ENCODE measurements at places on chromosomes 6 and 20.

DNA sequence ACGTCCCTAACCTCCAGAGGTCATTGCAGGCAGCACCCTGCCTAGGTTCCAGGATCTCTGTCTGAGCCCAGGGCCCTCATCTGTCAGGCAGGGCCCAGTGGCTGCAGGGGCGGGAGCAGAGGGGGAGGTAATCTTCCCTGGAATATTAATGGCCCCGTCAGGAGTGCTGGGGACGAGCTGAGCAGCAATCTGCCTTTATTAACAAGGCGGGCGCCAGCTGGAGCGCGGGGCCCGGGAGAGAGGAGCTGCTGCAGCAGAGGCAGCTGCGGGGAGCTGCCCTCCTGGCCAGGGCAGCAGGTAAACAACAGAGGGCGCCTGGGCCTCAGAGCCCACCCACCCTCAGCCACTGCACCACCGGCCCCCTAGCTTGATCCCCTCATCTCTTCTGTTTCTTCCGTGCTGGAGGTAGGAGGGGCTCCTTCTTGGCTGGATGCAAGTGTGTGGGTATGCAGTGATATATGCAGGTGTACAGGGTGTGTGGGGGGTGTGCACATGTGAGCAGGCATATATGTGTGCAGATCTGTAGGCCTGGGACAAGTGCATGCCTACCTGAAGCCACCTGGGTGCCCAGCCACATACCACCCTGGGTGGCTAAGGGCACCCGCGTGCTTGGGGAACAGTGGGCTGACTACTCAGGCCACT, 131.8 kb upstream of the MLN start:
- DNase-seq: no peak

DNA sequence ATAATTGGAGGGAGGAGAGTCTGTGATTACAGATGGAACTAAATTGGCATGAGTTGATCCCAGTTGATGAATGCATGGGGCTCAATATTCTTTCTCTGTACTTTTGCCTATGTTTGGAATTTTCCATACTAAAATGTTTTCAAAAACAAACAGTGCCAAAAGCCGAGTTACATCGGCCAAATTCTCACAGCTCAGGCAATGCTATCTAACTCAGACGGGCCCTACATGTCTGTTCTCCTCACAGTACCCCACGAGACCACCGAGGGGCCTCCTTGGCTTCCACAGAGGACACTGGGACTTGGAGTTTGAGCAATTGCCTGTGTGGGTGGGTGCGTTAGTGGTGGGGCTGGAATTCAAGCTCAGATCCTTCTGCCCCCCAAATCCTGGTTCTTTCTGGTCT, 413.2 kb downstream of the CDH26 start:
- DNase-seq: no peak

DNA sequence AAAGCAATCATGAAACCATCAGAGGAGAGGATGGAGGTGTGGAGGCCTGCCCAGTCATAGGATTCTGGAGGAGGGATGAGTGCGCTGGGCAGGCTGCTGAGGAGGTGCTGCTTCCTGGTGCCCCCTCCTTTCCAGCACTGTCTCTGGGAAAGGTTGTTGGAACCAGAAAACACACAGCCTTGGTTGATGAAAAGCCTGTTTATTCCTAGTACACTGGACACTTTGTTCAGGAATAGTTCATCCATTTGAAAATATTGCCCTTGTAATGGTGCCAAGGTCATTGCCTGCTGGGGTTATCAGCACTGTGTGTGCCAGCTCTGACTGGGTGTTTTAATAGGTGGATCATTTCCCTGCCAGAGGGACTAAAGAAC, 83.7 kb upstream of the ARMC2 start:
- DNase-seq: no peak

DNA sequence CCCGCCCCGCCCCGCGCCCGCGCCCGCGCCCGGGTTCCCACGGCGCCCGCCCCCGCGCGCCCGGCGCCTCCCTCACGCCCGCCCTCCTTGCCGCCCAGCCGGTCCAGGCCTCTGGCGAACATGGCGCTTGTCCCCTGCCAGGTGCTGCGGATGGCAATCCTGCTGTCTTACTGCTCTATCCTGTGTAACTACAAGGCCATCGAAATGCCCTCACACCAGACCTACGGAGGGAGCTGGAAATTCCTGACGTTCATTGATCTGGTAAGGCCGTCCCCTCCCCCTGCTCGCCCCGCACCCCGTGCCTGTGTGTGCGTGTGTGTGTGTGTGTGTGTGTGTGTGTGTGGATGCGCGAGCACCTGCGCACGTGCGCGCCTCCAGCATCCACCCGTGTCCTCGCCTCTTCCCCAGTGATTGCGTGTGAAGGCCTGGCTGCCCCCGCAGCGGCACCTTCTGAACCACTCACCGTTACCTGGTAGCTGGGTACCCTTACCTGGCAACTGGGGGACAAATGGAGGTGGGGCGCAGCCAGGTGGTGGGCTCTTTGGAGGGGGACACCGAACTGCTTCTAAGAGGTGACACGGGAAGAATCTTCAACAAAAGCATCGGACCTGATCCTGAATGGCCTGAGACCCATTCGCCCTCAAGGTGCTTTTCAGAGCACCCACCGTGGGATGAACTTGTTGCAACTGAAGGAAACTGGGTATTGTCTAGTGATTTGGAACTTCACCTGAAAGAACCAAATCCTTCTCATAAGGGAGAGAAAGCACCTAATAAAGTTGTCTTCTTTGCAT, at the start of gene AIG1:
TSS of gene AIG1 (plus strand) at position 84 of the 791 bp plus-strand sequence. CDS start at position 121, 37 bp downstream.
- no peak for DNase-seq

- DNase-seq: no peak
These were observed 35.7 kb downstream of the MGME1 start for GRCh38 chr20:18004384-18005031.

DNA sequence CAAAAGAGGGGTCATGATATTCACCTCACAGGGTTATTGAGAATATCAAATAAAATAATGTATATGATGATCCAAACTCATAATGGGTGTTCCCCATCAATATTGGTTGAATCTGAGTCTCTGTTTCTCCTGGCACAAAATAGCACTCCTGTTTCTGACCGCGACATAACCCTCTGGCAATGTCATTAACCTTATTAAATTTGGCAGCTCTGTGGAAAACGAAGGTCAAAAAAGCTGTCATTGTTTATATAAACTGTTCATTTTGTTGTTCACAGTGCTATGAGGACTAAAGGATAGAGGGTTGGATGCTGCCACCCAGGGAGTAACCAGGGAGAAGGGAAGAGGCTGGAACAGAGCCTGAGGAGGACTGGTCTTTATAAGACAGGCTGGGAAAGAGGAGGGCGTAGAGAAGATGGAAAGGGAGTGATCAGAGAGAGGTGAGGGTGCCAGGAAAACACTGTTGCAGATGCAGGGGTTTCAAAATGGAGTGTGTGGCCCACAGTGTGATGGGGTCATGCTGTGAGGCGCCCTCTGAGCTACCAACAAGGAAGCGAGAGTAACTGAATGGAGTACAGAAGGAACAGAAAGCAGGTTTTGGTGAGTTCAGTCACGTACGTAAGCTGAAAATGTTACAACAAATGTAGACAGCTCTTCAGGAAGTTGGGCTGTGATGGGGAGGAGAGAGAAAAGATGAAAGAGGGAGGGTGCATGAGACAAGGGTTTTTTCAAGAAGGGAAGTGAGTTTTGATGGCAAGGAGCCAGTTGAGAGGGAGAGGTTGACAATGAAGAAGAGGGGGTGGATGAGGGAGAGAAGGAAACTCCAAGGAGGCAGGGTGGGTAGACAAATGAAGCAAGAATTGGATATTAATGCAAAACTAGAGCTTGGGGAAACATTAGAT, 251.6 kb upstream of the TAB2 start:
- DNase-seq: no peak

DNA sequence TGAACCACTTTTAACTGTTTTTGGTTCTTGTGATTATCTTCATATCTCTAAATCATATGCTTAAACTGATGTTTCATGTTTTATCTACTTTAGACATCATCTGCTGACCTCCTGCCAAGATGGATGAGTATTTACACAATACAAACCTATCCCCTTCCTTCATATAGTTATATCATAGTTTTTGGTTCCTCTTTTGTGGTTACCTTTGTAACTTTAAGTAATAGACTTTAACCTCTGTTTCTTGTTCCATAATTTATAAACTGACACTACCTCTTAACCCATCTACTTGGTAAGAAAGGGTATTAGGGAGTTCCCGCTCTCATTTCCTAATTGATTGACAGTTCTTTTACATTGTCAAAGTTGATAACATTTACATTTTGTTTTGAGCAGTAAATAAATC, 11.9 kb downstream of the PCMT1 start:
- no peak for DNase-seq

GRCh38 chr20:10861090-10861489, 187.3 kb upstream of the JAG1 start:
- no peak for DNase-seq

DNA sequence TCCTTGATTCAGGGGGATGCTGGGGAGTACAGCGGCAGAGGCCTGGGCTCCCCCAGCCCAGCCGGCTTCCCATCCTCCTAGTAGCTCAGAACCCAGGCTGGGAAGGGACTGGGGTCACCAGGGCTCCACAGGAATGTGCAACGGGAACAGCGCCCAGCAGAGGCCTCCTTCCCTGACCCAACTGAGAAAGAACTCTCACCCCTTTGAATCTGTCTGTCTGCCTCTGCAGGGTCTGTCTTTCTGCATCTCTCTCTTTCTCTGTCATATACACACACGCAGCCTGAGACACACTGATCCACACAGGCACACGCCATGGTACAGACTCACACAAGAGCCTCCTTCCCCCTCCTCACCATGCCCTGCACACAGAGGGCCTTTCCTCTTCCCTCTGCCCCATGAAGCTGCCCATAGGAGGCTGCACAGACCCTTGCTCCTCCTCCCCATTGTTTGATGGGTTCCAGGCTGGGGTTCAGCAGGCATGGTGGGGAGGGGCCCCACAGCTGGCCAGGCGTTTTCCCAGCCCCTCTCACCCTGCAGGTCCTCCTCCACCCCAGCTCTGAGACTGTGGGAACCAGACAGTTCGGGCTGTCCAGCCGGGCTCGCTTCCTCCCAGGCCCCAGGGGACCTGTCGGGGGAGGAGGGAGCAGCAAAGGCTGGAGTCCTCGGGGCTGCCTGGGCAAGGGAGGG, 2.8 kb downstream of the FOXS1 start:
- no peak for DNase-seq

DNA sequence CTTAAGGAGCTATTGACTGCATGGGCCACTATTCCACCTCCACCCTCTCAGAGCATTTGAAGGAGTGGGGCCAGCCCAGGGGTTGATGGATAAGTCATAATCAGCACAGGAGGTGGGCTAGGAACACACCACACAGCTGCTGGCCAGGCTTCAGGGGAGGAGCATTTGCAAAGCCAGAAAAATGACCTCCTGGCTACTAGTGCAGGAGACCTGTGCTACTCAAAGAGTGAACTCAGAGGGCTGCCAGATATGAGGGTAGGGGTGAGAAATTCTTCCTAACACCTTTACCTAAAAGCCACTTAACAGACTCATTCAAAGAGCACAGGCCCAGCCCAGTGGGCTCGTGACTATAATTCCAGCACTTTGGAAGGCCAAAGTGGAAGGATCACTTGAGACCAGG, 210.8 kb downstream of the TBXT start:
- DNase-seq: no peak

DNA sequence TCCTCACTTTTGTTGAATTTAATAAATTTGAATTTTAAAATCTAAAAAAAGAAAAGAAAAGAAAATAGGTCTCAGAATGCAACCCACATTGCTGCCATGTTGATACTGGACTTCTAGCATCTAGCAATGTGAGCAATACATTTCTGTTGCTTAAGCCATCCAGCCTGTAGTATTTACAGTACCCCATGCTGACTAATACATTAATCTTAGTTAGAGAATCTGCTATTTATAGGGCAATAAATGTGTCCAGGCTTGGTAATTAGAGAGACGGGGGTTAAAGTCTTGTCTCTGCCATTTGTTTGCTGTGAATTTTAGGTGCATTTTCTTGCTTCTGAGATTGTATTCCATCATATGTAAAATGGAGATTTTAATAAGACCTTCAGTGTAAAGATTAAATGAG, 471.3 kb downstream of the DHX35 start:
- DNase-seq: no peak

DNA sequence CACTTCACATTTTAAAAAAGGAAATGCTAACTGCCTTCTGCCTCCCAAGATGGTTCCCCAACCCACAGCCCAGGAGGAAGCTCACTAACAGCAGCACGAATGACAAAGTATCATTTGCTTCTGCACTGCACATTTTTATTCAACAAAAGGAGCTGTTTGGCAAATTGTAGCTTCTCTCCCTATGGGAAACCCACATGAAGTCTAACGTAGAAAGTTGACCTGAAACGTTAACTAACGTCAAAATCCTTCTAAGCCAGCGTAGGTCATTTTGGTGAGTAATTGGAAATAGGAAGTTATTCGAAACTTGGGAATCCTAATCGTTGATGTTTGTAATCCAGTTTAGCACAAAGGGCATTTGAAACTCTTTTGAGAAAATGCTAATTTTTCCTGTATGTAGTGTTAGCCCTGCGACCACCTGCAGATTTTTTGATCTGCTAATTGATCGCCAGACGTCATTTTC, 2.9 kb downstream of the SALL4 start:
- DNase-seq: no peak

DNA sequence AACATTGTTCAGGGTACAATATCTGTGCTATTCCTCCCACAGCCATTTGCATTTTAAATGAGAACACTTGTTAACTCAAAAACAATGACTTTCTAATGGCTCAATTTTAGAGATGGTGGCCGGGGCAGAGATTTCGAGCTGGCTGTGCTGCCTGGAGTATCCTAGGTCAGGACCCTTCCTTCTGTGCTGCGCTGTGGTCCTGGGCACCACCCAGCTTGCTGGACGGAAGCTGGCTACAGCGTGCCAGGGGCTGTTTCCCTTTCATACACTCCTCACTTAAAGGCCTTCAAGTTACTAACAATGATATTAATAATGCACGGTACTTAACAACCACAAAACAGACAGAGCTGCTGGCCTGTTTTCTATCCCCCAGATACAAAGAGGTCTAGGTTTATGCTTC, 194.4 kb upstream of the CST7 start:
- DNase-seq: no peak

DNA sequence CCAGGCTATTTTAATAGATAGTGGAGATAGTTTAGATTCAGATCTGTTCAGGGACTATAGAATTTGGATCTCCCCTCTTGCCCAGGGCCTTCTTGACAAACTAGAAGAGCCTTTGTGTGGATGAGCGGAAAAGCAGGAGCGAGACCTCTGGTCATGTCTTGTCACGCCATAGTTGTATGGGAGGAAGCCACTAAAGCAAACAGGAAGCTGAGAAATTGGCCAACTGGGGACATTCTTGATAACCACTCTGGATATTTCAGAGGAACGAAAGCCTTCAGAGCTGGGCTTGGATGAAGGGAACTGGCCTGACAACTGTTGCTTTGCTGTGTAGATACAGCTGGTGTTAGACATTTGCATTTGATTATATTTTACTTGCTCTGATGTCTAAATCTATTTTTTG, 54.1 kb upstream of the EXOC2 start:
- DNase-seq: no peak

GRCh38 chr6:129141499-129141898, 258.6 kb downstream of the LAMA2 start:
- DNase-seq: no peak

GRCh38 chr6:170223718-170224693, 66.9 kb downstream of the DLL1 start:
- DNase-seq: no peak

DNA sequence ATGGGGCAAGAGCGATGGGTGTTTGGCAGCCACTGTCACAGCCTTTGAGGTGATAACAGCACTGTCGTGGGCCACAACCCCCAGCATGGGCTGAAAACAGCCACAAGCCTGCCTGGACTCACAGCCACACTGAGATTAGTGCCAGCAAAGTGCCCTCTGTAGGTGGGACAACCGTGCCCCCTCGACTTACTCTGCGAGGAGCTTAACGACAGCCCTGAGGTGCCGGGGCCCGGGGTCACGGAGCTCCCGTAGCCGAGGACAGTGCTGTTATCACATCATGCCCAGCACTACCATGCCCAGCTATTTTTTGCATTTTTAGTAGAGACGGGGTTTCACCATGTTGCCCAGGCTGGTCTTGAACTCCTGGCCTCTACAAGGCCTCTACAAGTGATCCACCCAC, 36.6 kb downstream of the SUMO4 start:
- no peak for DNase-seq

Data from hypothalamus (tissue), 51 donors.